ENCODE measurements at places on chromosomes 2 and 18. TPM values are rescaled to one million over a fixed set of nuclear protein-coding genes. Genes with fewer than 3 reads are reported as not detected.

- no peak for DNase-seq
Measured at GRCh38 chr18:55380589-55380988, 207.4 kb downstream of the TCF4 start.

Gene SNRNP27
- total RNA-seq = 77.4 TPM

Gene RGPD3
- total RNA-seq = 0.24 TPM

Gene PELI1
- 33.1 TPM for total RNA-seq

Gene UPP2
- total RNA-seq = not detected

Measured in activated T-cell treated with anti-CD3 and anti-CD28 coated beads, Interleukin-2, amount 50 U/mL, for 72 hours (primary cell).